ENCODE measurements at places on chromosomes 6 and 20.

DNA sequence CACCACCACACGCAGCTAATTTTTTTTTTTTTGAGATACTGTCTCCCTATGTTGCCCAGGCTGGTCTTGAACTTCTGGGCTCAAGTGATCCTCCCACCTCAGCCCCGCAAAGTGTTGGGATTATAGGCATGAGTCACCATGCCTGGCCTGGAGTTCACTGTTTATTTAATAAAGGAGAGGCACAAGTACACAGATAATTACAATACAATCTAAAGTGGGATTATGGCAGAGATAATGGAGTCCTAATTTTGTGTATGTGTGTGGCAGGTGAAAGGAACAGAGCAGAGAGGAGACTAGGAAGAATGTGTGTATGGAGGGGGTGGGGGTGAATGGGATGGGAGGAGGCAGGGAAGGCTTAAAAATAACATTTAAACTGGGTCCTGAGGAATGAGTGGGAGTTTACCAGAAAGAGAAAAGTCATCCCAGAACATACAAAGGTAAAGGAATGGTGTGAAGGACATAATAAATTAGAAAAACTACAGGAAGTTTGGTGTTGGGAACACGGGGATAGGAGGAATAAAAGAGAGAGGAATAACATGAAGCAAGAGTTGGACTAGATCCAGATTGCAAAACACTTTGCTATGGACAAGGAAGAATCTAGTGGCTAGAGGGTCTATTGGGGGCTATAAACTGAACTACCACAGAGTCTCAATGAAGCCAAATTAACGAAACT, 4.4 kb downstream of the NCOA5 start:
- H3K27me3 ChIP-seq: no peaks in the 10 kb centered on the region
- H3K27ac ChIP-seq: no peak overlapping the region
- peaks cover 16% of the 10 kb centered on the region for H3K4me1 ChIP-seq
- no peak for DNase-seq

- DNase-seq: no peak
- H3K4me3 ChIP-seq: no peak overlapping the region
- H3K4me1 ChIP-seq: no peaks in the 10 kb centered on the region
- H3K27me3 ChIP-seq: no peaks in the 10 kb centered on the region
- no peaks in the 10 kb centered on the region for H3K36me3 ChIP-seq
Measured at GRCh38 chr6:115798229-115798628, 262.5 kb downstream of the FRK start.

GRCh38 chr6:139939189-139939979, 564.9 kb upstream of the CITED2 start:
- no peak overlapping the region for H3K4me3 ChIP-seq
- no peaks in the 10 kb centered on the region for H3K27me3 ChIP-seq
- DNase-seq: no peak
- H3K27ac ChIP-seq: no peak overlapping the region

GRCh38 chr20:63900413-63900812, 5.5 kb downstream of the DNAJC5 start:
- H3K4me1 ChIP-seq: peaks cover 9% of the 10 kb centered on the region
- no peaks in the 10 kb centered on the region for H3K27me3 ChIP-seq
- no peak overlapping the region for H3K4me3 ChIP-seq

DNA sequence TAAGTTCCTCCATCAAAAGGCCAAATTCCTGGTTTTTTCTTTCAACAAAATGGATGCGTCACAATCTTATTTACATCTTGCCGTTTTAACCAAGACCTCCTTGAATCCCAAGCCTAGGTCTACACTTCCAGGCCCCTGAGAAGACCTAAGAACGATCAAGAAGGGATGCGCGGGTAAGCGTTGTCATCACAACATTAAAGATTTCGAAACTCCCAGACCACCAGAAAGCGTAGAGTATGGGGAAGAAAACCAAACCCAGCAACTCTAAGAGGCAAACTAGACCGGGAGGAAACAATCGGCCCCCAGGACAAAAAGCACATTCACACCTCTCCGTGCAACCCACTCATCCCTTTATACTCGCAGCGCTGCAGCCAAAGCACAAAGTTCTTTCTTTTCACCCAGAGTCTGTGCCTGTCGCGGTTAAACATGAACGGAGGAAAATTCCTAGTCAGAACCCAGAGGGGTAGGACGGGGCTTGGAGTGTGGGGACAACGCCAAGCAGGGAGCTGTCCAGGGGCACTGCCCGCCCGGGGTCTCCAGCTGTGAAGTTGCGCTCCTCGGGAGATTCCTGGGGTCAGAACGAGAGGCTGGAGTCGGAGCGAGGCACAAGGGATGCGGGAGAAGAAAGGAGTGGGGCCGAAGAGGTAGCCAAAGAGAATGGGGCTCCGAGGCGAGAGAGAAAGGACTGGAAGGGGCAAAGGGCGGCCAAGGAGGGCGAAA, 725 bp downstream of the OSER1 start:
- H3K27me3 ChIP-seq: no peaks in the 10 kb centered on the region
- H3K4me3 ChIP-seq: peak overlapping the region; percentile 55
- DNase-seq: no peak
- peaks cover 14% of the 10 kb centered on the region for H3K36me3 ChIP-seq
- H3K4me1 ChIP-seq: peaks cover 45% of the 10 kb centered on the region

DNA sequence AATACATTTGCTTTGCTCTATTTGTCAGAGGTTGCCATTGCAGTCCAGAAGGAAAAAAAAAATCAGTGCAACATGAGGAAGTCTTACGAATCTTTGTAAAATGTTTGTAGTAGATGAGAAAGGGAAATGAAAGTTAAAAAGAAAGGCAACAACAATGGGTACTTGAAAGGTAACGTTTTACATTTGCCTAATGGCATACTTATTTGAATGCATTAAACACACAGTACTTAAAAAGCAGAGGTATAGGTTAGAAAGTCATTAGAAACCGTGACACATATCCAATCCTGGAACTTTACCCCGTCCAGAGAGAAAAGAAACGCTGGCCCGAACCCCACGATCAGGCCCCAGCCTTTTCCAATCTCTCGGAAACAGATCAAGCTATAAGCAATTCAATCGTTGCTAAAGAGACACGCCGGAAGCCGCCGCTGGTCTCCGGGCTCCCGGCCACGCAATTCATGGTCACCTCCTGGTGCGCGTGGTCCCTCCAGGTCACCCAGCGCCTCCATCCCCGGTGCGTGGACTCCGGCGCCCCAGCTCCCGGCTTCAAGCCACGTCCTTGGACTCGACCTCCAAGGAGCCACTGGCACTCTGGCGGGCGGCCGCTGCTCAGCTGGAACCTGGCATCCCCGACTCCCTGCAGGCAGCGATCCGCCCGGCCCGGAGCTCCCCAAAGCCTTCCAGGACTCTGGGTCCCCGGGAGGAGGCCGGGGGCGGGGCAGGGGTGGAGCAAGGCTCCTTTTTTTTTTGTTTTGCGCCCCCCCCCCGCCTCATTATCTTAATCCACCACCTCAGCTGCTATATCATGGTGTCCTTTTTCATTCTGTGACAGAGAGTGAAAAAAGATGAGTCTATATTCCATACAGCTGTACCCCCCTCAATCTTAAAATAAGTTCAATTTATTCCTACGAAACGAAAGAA, at the start of gene SLC18B1:
Gene SLC18B1, minus strand, starts transcription at position 687 of the 918 bp plus-strand sequence. Its CDS starts 181 bp downstream, at position 506.
- no peak within 1 kb of the TSS for H3K4me3 ChIP-seq
- no peaks in the 10 kb centered on the region for H3K36me3 ChIP-seq
- H3K27ac ChIP-seq: peak within 1 kb of the TSS; percentile 22
- H3K4me1 ChIP-seq: no peaks in the 10 kb centered on the region
- DNase-seq: peak; percentile 71

- no peak overlapping the region for H3K4me3 ChIP-seq
- no peaks in the 10 kb centered on the region for H3K27me3 ChIP-seq
- DNase-seq: no peak
Measured at GRCh38 chr20:33022289-33022688, 9.2 kb upstream of the BPIFB6 start.

GRCh38 chr6:29736563-29736962, 13.3 kb downstream of the HLA-F start:
- H3K27me3 ChIP-seq: no peaks in the 10 kb centered on the region
- H3K36me3 ChIP-seq: no peaks in the 10 kb centered on the region
- no peaks in the 10 kb centered on the region for H3K4me1 ChIP-seq
- H3K27ac ChIP-seq: no peak overlapping the region
- DNase-seq: no peak
- no peak overlapping the region for H3K4me3 ChIP-seq

GRCh38 chr6:1593958-1594314, 15.8 kb upstream of the FOXC1 start:
- no peak overlapping the region for H3K27ac ChIP-seq
- H3K4me1 ChIP-seq: no peaks in the 10 kb centered on the region
- peak; percentile 46 for DNase-seq
- no peaks in the 10 kb centered on the region for H3K27me3 ChIP-seq
- no peak overlapping the region for H3K4me3 ChIP-seq

DNA sequence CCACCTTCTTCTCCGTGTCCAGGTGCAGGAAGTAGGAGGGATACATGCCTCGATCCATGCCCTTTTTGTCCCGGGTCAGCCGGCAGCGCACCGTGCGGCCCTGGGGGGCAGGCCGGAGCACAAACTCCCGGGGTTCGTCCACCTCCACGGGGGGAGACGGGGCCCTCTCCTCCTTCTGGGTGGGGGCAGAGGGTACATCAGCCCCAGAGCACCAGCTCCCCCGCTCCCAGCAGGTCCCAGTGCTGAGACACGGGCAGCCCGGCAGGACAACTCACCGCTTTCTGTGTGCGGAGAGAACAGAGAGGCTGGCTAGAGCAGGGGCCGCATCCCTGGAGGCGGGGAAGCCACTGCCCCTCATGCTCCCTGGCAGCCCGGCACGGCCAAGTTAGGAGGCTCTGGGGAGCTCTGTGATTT, 6.7 kb downstream of the TULP1 start:
- no peak for DNase-seq
- no peak overlapping the region for H3K27ac ChIP-seq
- no peaks in the 10 kb centered on the region for H3K4me1 ChIP-seq
- no peak overlapping the region for H3K4me3 ChIP-seq
- H3K36me3 ChIP-seq: no peaks in the 10 kb centered on the region

DNA sequence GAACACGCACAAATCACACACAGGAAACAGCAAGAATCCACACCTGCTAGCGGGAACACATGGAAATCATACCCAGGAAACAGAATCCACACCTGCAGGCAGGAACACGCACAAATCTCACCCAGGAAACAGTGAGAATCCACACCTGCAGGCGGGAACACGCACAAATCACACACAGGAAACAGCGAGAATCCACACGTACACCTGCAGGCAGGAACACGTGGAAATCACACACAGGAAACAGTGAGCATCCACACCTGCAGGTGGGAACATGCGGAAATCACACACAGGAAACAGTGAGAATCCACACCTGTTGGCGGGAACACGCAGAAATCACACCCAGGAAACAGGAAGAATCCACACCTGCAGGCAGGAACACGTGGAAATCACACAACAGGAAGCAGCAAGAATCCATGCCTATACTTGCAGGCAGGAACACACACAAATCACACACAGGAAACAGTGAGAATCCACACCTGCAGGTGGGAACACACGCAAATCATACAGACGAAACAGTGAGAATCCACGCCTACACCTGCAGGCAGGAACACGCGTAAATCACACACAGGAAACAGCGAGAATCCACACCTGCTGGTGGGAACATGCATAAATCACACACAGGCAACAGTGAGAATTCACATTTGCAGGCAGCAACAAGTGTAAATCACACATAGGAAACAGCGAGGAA, 108.6 kb downstream of the DLL1 start:
- no peaks in the 10 kb centered on the region for H3K27me3 ChIP-seq
- no peak overlapping the region for H3K27ac ChIP-seq
- H3K4me3 ChIP-seq: no peak overlapping the region
- no peak for DNase-seq
- H3K4me1 ChIP-seq: no peaks in the 10 kb centered on the region

- no peaks in the 10 kb centered on the region for H3K27me3 ChIP-seq
- DNase-seq: no peak
- H3K36me3 ChIP-seq: peaks cover 42% of the 10 kb centered on the region
- H3K4me3 ChIP-seq: no peak overlapping the region
Measured at GRCh38 chr20:39016506-39016905, 54.4 kb downstream of the DHX35 start.

- H3K27ac ChIP-seq: no peak overlapping the region
- H3K36me3 ChIP-seq: no peaks in the 10 kb centered on the region
- H3K4me1 ChIP-seq: no peaks in the 10 kb centered on the region
- DNase-seq: no peak
- no peaks in the 10 kb centered on the region for H3K27me3 ChIP-seq
- H3K4me3 ChIP-seq: no peak overlapping the region
Measured at GRCh38 chr6:100096936-100097335, 102.9 kb upstream of the MCHR2 start.

- no peak overlapping the region for H3K4me3 ChIP-seq
- no peaks in the 10 kb centered on the region for H3K36me3 ChIP-seq
- no peak overlapping the region for H3K27ac ChIP-seq
- no peak for DNase-seq
- H3K4me1 ChIP-seq: no peaks in the 10 kb centered on the region
Measured at GRCh38 chr6:147019001-147019400, 185.2 kb upstream of the STXBP5 start.

DNA sequence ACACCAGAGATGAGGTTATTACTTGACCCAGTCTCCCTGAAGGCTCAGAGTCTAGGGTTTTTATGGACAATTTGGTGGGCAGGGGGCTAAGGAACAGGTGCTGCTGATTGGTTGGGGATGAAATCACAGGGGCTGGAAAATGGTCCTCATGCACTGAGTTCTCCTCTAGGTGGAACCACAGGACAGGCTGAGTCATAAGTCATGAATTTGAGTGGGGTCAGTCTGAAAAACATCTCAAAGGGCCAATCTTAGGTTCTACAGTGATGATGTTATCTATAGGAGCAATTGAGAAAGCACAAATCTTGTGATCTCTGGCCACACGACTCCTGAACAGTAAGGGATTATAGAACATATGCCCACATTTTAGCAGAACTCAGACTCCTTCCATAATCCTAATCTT, 5.9 kb upstream of the MRS2 start:
- no peaks in the 10 kb centered on the region for H3K4me1 ChIP-seq
- no peak for DNase-seq
- H3K36me3 ChIP-seq: no peaks in the 10 kb centered on the region
- no peak overlapping the region for H3K4me3 ChIP-seq
- H3K27ac ChIP-seq: no peak overlapping the region

GRCh38 chr6:125533710-125534397, 215.6 kb upstream of the HEY2 start:
- no peaks in the 10 kb centered on the region for H3K27me3 ChIP-seq
- no peak for DNase-seq
- H3K36me3 ChIP-seq: no peaks in the 10 kb centered on the region
- no peak overlapping the region for H3K4me3 ChIP-seq
- H3K27ac ChIP-seq: no peak overlapping the region

DNA sequence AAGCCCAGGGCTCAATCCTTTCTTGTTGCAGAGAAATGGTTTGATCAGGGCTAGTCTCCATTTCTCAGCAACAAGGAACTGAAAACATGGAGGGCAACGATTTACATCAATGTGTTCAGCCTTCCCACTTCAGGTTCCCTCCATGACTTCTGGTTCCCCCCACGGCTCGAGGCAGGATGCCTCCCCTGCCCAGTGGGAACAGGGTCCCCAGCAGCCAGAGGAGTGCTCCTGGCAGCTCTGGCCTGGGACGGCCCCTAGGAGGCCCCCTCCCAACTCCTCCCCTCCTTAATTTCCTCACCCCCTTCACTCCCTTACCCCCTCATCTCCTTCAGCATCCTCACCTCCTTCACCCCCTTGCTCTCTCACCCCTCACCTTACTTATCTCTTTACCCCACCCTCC, 283.8 kb downstream of the CDC5L start:
- H3K36me3 ChIP-seq: no peaks in the 10 kb centered on the region
- no peak overlapping the region for H3K27ac ChIP-seq
- no peaks in the 10 kb centered on the region for H3K27me3 ChIP-seq
- no peak for DNase-seq
- no peak overlapping the region for H3K4me3 ChIP-seq

- peak overlapping the region; percentile 75 for H3K4me3 ChIP-seq
- H3K27me3 ChIP-seq: no peaks in the 10 kb centered on the region
- DNase-seq: no peak
Measured at GRCh38 chr6:151806757-151807512, 547 bp upstream of the ESR1 start.
